Activated T-cell treated with anti-CD3 and anti-CD28 coated beads for 48 hours (primary cell): ENCODE measurements at places on chromosomes 5 and 9.

DNA sequence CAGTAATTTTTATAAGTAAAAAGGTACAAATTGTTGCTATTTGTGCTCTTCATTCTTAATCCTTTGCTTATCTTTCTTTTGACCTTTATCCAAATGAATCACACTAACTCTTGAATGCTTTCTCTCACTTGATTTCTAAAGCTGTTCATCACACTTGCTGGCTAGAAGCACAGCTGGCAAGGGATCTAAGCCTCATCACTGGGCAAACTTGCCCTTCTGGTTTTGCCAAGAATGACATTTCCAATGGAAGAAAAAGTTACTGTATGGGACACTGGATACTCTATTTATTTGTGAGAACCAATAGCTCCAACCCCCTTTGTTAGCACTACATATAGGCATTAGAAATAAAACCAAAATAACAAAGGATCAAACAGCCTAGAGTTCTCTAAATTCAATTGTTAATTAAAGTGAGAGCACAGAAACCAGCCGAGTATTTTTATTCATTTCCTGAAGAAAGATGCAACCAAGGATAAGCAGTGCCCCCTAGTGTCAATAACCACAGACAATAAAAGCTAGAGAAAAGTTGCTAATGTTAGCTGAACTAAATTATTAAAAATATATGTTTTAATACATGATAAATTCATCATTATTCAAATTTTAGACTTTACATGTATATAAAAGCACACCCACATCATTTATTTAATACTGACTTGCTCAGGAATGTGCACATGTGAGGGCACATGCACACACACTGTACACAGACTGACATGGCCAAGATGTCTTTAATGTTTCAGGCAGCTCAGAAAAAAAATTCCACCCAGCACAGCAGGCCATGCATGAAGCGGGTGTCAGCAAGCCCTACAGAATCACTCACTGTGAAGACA, 59.8 kb upstream of the POU5F2 start:
- no peak for DNase-seq

GRCh38 chr5:148760945-148761638, 65.3 kb upstream of the ADRB2 start:
- no peak for DNase-seq

- no peak for DNase-seq
Measured at GRCh38 chr9:116124472-116125040, 29.0 kb upstream of the PAPPA start.

GRCh38 chr9:125861405-125862058, 114.4 kb downstream of the PBX3 start:
- no peak for DNase-seq

DNA sequence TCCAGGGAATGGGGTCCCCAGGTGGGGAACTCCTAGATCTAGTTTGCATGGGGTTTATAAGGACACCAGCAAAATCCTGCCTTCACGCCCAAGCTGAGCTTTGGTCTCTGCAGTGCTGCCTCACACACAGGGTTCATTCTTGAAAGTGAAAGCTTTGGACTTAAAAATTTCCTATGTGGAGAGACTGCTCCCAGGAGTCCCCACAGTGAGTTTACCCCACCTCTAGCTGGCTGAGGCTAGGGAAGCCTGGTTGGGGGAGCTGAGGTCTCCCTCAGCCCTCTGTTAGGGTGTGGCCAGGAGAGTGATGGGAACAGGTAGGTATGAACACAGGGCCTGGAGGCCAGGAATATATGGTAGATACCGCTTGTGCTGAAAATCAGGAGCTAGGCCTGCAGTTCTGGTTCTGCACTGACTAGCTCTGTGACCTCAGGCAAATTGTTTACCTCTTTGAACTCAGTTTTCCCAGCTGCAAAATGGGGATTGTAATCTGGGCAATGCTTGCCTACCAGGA, 41.5 kb upstream of the LARP1 start:
- no peak for DNase-seq

DNA sequence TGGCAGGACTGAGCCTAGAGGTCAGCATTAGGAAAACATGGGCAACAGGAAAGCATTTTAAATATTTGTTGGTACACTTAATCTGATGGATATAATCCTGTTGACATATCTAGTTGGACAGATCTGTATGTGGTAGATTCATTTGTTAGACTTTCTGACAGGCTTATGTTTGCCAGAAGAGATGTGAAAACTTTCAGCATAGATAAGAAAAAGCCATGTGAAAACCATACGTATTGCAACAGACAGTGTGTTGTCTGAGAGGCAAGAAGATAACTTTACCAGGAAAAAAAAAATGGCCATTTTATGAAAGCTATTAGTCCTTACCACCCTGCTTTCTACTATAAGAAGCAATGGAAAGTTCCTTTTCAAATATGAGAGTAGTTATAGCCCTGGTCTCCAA, 1902.2 kb upstream of the C9orf72 start:
- no peak for DNase-seq

DNA sequence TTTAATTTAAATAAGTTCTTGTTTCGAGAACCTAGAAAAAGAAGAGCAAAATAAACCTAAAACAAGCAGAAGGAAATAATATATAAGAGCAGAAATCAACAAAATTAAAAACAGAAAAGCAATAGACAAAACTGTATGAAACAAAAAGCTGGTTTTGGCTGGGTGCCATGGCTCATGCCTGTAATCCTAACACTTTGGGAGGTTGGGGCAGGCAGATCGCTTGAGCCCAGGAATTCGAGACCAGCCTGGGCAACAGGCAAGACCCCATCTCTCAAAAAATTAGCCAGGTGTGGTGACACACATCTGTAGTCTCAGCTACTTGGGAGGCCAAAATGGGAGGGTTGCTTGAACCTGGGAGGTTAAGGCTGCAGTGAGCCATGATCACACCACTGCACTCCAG, 59.2 kb upstream of the OTP start:
- DNase-seq: no peak

- no peak for DNase-seq
Measured at GRCh38 chr5:151470439-151470838, 23.0 kb downstream of the SLC36A1 start.

DNA sequence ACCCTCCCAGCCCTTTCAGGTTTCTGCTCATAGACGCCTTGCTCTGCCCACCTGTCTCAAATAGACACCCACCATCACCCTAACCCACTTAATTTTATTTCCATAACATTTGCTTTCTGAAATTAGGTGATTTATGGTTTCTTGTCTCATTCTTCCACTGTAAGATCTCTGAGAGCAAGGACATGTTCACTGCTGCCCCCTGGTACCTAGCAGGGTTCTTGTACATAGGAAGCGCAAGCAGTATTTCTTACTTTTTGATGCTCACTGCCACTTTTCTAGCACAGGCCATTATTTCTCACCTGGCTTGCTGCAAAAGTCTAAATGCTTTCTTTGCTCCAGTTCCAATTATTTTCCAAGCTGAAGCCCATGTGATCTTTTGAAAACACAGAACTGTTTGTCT, 16.8 kb downstream of the C9orf57 start:
- no peak for DNase-seq

GRCh38 chr5:16856531-16856930, 79.6 kb downstream of the MYO10 start:
- no peak for DNase-seq

DNA sequence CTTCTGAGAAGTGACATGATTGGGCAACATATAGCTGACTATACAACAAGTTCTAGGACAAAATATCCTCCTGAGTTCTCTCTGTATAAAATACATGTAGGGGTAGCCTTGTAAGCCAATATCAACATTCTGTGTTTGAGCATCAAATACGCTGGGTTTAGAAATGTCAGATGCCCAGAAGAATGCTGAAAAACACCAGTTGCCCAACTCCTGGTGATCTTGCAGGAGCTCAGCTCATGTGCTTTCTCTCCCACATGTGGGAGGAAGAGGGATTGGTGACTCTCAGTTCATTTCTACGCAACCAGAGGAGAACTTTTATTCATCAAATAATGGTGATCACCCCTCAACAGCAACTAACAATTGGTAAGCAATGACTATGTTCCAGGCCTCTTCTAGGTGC, 810.9 kb upstream of the ACO1 start:
- DNase-seq: no peak

DNA sequence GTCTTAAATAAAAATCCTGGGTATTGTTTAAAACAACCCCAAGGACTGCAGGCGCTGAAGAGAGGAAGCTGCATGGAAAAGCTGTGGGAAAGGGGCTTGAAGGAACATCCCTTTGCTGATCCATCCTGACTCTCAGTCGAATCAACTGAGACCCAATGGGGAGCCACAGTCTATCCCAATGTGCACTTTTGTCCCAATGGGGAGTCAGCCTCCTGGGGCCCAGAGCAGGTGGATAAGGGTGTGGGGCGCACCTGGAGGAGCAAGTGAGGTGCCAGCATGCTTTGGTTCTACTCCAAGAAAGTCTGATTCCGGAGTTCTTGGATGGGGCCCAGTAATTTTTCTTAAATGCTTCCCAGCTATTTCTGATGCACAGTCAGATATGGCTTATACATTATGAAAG, 118.1 kb downstream of the COL23A1 start:
- no peak for DNase-seq

GRCh38 chr5:109844148-109844547, 154.4 kb downstream of the MAN2A1 start:
- DNase-seq: no peak

DNA sequence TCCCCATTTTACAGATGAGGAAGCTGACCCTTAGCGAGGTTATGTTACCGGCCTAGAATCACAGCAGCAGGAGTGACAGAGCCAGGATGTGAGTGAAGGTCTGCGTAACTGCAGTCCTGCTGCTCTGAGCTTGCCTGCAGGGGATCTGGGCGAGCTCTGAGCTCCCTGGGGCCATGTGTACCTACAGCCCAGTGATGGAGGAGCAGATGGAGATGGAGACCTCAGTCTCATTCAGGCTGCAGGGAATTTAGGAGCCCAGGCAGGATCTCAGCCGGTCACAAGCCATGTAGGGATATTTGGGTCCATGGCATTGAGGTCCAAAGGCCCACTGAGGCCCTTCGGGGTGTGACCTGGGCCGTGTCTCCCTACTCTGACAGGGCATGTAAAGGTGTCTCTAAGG, 170.6 kb downstream of the CACNA1B start:
- DNase-seq: no peak

DNA sequence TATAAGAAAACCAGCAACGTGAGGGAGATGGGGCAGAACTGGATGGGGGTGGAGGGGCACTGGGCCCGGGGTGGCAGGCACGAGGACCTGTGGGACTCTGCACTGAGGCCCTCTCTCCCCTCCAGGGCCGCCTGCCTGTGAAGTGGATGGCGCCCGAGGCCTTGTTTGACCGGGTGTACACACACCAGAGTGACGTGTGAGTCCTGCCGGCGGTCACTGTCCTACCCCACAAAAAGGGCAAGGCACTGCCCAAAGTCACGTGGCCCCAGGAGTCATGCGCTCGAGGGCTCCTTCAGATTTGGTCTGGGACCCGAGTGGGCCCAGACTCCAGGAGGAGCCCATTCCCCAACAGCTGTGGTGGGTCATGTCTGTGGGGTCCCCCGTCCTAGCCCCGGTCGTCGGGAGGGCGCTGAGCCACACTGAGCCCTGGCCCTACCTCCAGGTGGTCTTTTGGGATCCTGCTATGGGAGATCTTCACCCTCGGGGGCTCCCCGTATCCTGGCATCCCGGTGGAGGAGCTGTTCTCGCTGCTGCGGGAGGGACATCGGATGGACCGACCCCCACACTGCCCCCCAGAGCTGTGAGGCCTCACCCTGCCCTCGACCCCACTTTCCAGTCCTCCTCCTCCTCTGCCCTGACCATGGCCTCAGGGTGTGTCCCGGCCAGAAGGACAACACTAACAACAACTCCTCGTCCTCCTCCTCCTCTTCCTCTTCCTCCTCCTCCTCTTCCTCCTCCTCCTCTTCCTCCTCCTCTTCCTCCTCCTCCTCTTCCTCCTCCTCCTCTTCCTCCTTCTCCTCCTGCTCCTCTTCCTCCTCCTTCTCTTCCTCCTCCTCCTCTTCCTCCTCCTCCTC, 9.7 kb downstream of the FGFR4 start:
- no peak for DNase-seq

- no peak for DNase-seq
Measured at GRCh38 chr5:176854164-176854563, 43.8 kb downstream of the UNC5A start.

GRCh38 chr9:80351612-80352011, 779.8 kb downstream of the TLE4 start:
- DNase-seq: no peak

DNA sequence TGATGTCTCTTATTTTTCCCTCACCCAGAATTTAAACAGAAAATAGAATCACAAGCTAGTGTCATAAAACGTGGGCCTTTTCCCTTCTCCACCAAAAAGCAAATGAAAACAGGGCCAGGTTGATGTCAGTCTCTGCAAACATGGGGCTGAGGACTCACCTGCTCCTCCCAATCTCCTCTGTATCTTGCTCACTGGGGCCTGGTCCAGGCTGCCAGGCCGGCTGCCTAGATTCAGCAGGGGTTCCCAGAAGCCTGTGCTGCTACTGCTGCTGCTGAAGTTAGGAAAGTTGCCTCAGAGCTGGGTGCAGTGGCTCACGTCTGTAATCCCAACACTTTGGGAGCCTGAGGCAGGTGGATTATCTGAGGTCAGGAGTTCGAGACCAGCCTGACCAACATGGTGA, 84.3 kb downstream of the PCDH1 start:
- no peak for DNase-seq

- no peak for DNase-seq
Measured at GRCh38 chr5:9156282-9156681, 389.6 kb downstream of the SEMA5A start.

- DNase-seq: no peak
Measured at GRCh38 chr9:126216826-126217225, 109.8 kb upstream of the MVB12B start.

GRCh38 chr9:121766081-121766683, 114.7 kb downstream of the DAB2IP start:
- no peak for DNase-seq

GRCh38 chr5:38162625-38163024, 95.7 kb upstream of the EGFLAM start:
- no peak for DNase-seq

DNA sequence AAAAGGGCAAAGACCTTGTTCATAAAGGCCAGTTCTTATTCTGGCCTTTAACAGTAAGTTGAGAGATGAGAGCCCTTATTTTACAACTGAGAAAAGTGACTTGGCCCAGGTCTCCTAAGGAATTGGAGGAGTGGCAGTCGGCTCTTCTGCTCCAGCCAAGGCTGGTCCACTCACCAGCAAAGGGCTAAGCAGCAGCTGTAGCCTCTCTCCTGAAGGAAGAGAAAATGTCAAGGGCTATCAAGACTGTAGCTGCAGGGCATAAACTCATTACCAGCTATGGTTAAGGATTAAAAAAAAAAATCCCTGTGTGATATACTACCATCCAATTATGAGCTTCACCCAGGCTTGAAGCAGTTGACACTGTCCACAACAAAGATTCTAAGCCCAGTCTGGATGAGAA, 138.6 kb upstream of the RAD23B start:
- DNase-seq: no peak

DNA sequence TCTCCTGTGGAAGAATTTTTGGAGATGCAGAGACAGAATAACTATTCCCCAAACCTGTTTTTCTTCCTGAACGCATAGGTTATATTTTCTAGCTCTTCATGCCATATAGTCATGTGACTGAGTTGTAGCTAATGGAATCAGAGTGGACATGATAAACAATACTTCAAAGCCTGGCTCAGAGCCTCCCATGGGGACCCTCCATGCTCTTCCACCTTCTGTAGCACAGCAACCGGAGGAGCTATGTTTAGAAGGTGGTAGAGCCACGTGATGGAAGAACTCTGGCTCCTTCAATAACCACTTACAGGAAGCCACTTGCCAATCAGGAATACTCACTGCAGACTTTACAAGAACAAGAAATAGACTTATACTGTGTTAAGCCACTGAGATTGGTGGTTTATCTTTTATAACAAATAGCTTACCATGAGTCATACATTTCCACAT, 39.2 kb downstream of the NADK2 start:
- DNase-seq: no peak
